GM23338 (cell line): ENCODE measurements at places on chromosomes 7 and 10. TPM values are rescaled to one million over a fixed set of nuclear protein-coding genes. Genes with fewer than 3 reads are reported as not detected.
A peak's percentile ranks its signal among the peaks of the same experiment; 100 is the strongest.

Gene ASB10
- not detected in 2 replicates for total RNA-seq

GRCh38 chr10:101452176-101452575 is 98.2 kb downstream of the BTRC start:
- no peak overlapping the region for H3K27ac ChIP-seq
- no peak overlapping the region for H3K4me3 ChIP-seq
- H3K36me3 ChIP-seq: no peaks in the 10 kb centered on the region
- no peaks in the 10 kb centered on the region for H3K27me3 ChIP-seq

Gene IGF2BP3
- total RNA-seq: 183 and 209 TPM in 2 replicates

GRCh38 chr7:114508086-114508485 is 93.5 kb downstream of the FOXP2 start:
- no peak overlapping the region for H3K27ac ChIP-seq
- H3K36me3 ChIP-seq: no peaks in the 10 kb centered on the region
- no peak for DNase-seq
- H3K4me1 ChIP-seq: no peaks in the 10 kb centered on the region

- no peak overlapping the region for H3K27ac ChIP-seq
- DNase-seq: no peak
- H3K27me3 ChIP-seq: no peaks in the 10 kb centered on the region
- no peaks in the 10 kb centered on the region for H3K36me3 ChIP-seq
These were observed 15.1 kb downstream of the GCK start for GRCh38 chr7:44173911-44174693.

- H3K27ac ChIP-seq: no peak overlapping the region
- H3K4me1 ChIP-seq: peaks cover 24% of the 10 kb centered on the region
- H3K4me3 ChIP-seq: peak overlapping the region; percentile 5; the same call in 1 of the 2 replicates
- no peaks in the 10 kb centered on the region for H3K36me3 ChIP-seq
- 0 out of 2 replicates have a peak, but pooled peaks cover 3% of the 10 kb centered on the region for H3K27me3 ChIP-seq
These were observed 112.6 kb upstream of the TBX20 start for GRCh38 chr7:35366167-35367155.

GRCh38 chr10:55747244-55747643 is 613.8 kb downstream of the ZWINT start:
- H3K27ac ChIP-seq: no peak overlapping the region
- no peaks in the 10 kb centered on the region; the same call in 1 of the 2 replicates for H3K4me1 ChIP-seq
- H3K36me3 ChIP-seq: no peaks in the 10 kb centered on the region

DNA sequence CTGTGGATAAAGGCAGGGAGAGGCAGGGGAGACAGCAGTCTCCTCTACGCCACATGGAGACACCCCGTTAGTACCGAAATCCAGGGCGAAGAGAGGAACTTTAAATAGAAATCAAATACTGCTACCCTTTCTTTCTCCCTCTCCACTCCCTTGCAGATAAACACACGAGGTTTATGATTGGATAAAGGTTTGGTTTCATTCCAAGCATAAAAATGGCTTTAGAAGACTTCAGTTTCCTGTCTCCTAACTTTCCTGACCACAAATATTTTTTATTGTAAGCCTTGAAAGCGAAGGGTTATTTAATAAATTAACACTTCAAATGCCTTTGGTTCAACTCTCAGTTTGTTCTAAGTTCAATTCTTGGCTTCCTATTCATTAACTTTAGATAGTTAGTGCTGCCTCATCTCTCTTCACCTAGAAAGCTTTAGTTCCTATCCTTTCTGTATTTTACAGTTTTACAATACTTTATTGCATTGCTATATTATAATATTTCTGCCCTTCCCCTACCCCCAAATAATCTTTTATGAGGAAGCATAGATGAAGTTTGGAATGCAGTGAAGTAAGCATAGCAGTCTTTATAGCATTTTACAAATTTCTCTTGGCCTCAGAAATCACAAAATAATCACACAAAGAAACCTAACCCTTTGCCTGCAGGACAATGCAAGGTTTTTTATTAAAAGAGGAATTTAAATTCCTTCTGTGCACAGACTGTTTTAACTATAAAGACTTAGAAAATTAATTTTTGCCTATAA is 31.5 kb upstream of the ARID5B start:
- H3K4me3 ChIP-seq: no peak overlapping the region
- 0 out of 2 replicates have a peak, but pooled peaks cover 3% of the 10 kb centered on the region for H3K4me1 ChIP-seq
- no peaks in the 10 kb centered on the region for H3K36me3 ChIP-seq
- no peak for DNase-seq
- H3K27ac ChIP-seq: no peak overlapping the region
- H3K27me3 ChIP-seq: no peaks in the 10 kb centered on the region

DNA sequence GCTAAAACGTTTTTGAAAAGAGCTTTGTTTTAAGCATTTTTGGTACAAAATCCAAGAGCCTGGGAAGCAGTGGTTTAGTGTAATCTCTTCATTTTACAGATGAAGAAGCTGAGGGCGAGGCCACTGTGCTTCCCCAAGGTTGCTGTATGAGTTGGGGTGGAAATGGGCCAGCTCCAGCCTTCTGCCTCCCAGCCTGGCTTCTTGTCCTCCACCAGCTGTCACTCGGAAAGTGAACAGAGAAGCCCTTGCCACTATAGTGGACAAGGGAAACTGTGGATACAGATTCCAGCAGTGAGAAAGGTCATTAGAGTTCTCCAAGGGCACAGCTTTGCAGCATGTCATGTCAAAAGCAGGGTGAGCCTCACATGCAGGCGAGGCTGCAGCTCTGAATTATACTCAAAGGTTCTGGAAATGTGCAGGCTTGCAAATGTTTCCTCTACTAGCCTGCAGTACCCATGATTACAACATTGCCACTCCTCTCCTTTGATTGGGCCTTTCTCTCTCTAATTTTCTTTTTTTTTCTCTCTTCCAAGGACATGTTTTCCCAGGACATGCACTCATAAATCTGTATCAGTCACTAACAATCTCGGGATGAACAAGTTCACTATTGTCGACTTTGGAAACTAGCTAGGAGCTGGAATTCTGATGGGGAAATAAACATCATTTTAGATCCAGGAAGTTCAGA is 33.0 kb downstream of the BAMBI start:
- DNase-seq: no peak
- no peak overlapping the region for H3K27ac ChIP-seq
- no peaks in the 10 kb centered on the region for H3K4me1 ChIP-seq
- H3K27me3 ChIP-seq: no peaks in the 10 kb centered on the region
- no peak overlapping the region for H3K4me3 ChIP-seq

Gene FAM25A
- total RNA-seq: not detected in 2 replicates

Gene ETV1
- 53.5 and 61.9 TPM in 2 replicates for total RNA-seq

Gene PLCE1
- total RNA-seq: 0.08 and 0.10 TPM in 2 replicates

GRCh38 chr7:121081327-121081936 is 92.9 kb downstream of the CPED1 start:
- H3K27ac ChIP-seq: no peak overlapping the region
- no peaks in the 10 kb centered on the region for H3K4me1 ChIP-seq
- no peaks in the 10 kb centered on the region for H3K36me3 ChIP-seq
- H3K4me3 ChIP-seq: no peak overlapping the region

Gene KLF6
- 18.0 and 19.6 TPM in 2 replicates for total RNA-seq

GRCh38 chr10:11527691-11528255 is 83.7 kb downstream of the USP6NL start:
- DNase-seq: no peak
- H3K36me3 ChIP-seq: no peaks in the 10 kb centered on the region; the same call in 1 of the 2 replicates
- no peak overlapping the region for H3K27ac ChIP-seq
- no peak overlapping the region for H3K4me3 ChIP-seq

DNA sequence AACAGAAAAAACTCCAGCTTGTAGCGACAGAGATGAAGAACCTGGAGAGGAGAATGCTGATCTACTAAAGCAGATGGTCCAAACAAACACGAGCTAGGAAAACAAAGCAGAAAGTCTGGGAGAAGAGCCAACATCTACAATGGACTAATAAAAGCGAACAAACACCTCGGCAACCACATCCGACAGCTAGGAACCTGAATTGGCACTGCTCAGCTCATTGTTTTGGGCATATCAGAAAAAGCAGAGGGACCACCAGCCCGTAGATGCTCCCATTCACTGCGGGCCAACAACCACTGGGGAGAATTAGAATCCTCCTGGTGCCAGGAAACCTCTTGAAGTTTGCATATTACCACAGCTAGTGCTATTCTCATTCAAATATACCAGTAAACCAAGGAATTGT is 204.7 kb downstream of the NXPH1 start:
- no peak overlapping the region for H3K4me3 ChIP-seq
- H3K27me3 ChIP-seq: no peaks in the 10 kb centered on the region
- H3K36me3 ChIP-seq: no peaks in the 10 kb centered on the region; the same call in 1 of the 2 replicates
- H3K4me1 ChIP-seq: peaks cover 26% of the 10 kb centered on the region
- H3K27ac ChIP-seq: no peak overlapping the region
- no peak for DNase-seq

DNA sequence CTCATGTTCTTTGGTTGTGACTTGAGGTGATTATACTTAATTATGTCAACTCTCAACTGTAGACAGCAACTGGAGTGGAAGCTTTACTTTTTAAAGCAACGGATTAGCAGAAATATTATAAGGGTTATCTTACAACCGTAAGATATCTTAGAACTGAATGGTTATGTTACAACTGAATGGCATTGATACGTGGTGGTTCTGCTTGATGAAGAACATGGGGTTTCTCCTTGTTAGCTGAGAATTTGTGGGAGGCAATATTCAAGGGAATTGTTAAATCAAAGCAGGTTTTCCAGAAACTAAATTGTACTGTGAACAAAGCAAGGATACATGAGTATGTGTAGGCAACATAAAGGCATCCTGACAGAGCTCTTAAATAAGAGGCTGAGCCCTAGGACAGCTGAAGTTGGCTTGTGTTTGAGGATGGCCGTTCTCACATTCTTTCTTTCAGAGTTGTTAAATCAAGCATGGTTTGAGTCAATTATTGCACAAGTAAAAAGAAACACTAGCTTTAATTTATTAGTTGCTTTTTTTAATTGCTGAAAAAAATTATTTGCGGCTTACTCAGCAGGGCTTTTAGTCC is 350.0 kb downstream of the PLXDC2 start:
- no peaks in the 10 kb centered on the region for H3K27me3 ChIP-seq
- no peak overlapping the region for H3K4me3 ChIP-seq
- H3K36me3 ChIP-seq: no peaks in the 10 kb centered on the region; the same call in 1 of the 2 replicates

Gene SPDYE6
- not detected in 2 replicates for total RNA-seq

Gene HTR5A
- total RNA-seq: not detected in 2 replicates

DNA sequence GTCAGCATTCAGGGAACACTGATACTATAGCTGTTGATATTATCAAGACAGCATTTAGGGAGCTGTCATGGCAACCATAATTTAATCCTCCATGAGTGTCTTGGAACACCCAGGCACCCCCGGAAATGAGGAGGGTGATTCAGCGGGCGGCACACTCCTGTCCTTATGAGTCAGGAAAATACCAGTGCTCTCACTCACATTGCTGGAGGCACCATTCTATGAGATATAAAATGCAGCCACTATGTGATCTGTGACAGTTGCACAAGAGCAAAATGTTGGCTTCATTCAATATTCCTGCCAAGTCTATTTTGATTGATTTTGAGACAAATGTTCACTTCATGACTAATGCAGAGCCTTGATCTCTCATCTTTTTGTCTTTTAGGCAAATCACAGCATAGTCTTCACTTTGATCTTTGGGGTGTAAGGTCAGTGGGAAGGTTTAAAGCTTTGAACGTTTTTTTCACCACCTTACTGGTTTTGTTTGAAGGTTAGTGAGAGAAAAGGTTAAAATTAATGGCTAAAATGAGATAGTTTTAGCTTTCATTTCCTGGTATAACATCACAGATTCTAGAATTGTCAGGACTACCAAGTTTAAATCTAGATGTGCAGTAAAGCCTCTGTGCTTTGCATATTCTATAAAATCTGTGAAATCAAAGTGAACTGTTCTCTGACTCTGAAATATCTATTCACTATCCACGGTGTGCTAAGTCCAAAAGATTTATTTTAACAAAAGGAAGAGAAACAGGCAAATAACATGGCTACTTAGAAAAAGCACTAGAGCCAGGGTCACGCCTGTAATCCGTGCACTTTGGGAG is 12.4 kb upstream of the ARHGAP12 start:
- H3K27ac ChIP-seq: no peak overlapping the region
- no peaks in the 10 kb centered on the region for H3K36me3 ChIP-seq
- H3K4me3 ChIP-seq: no peak overlapping the region
- H3K27me3 ChIP-seq: no peaks in the 10 kb centered on the region

Gene OR9A2
- 2.6 TPM in 1 of 2 replicates, not detected in the other for total RNA-seq

Gene OR6B1
- not detected in 2 replicates for total RNA-seq

GRCh38 chr7:102463841-102464576 is 654 bp downstream of the ALKBH4 start:
- H3K4me3 ChIP-seq: peak overlapping the region; percentile 99
- H3K36me3 ChIP-seq: no peaks in the 10 kb centered on the region
- no peak for DNase-seq
- no peaks in the 10 kb centered on the region for H3K27me3 ChIP-seq
- H3K27ac ChIP-seq: no peak overlapping the region

Gene GBF1
- 27.2 and 32.6 TPM in 2 replicates for total RNA-seq

DNA sequence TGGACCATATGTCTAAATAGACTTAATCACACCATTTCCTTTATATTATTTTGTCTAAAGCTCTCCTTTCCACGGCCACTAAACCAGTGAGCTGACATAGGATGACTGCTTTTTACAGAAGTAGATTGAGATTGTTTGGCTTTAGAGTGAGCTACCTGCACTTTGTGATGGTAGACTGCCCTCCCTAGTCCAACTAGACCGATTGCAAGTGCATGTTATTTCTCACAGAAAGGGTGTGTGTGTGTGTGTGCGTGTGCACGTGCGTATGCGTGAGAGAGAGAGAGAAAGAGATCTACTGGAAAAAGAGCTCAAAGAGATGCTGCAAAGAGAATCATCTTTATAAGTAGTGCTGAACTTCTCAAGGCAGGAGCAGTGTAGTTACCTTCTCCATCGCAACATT is 60.7 kb downstream of the VCL start:
- no peaks in the 10 kb centered on the region for H3K27me3 ChIP-seq
- 0 out of 2 replicates have a peak, but pooled peaks cover 7% of the 10 kb centered on the region for H3K36me3 ChIP-seq
- H3K27ac ChIP-seq: peak overlapping the region; percentile 63
- no peak overlapping the region for H3K4me3 ChIP-seq
- DNase-seq: no peak

DNA sequence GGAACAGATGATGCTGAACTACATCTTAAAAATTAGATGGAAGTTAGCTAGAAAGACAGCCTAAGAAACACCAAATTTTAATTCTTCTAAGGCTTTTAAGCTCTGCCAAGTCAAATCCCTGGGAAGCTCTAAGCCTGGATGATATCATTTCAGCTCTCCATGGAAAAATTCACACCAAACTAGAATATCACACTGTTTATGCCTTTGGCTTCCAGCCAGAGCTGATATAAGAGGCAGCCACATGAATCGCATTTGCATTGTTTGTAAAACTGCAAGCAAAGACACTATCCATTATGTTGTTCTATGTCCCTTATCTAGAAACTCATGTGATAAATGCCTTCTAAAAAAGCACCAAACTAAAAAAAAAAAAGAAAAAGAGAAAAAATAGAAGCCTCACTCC is 430.4 kb downstream of the GRID1 start:
- H3K27me3 ChIP-seq: no peaks in the 10 kb centered on the region
- H3K4me1 ChIP-seq: no peaks in the 10 kb centered on the region
- H3K27ac ChIP-seq: no peak overlapping the region

Gene EEPD1
- 12.4 and 17.1 TPM in 2 replicates for total RNA-seq

DNA sequence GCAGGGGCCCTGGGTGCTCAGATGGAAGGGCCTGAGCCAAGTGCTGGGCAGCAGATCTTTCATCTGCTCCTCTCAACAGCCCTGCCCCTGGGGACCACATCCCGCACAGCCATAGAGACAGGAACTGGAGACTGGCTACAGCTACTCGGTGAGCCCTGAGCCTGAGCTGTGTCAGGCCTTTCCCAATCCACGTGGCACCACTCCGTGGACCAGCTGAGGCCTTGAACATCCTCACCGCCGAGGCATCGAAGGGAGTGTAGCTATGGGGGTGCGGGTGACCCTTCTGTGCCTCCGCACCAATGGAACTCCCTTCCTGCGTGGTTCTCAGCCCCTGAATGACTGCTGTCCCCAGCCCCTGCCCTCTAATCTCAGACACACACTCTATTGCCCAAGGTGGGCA is 362.7 kb upstream of the SHH start:
- H3K36me3 ChIP-seq: no peaks in the 10 kb centered on the region
- H3K27me3 ChIP-seq: no peaks in the 10 kb centered on the region
- H3K4me3 ChIP-seq: no peak overlapping the region
- no peak overlapping the region for H3K27ac ChIP-seq

Gene ST7
- total RNA-seq: 17.0 and 18.3 TPM in 2 replicates
